ENCODE measurements at places on chromosomes 11 and 22.

- DNase-seq: no peak
Measured at GRCh38 chr11:23767576-23767975, 729.3 kb upstream of the LUZP2 start.

DNA sequence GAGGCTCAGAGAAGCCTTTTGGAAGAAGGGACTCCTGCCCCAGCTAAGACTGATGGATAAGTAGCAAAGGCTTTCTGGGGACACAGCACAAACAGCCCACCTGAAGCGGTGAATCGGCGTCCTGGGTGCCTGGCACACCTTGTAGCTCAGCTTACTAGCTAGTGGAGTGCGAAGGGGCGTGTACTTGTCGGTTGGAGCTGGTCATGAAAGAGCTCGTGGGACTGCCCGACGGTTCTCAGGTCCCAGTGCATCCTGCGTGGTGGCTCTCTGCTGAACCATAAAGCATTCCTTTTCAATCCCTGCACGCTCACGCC, 690 bp upstream of the UVRAG start:
- no peak for DNase-seq

DNA sequence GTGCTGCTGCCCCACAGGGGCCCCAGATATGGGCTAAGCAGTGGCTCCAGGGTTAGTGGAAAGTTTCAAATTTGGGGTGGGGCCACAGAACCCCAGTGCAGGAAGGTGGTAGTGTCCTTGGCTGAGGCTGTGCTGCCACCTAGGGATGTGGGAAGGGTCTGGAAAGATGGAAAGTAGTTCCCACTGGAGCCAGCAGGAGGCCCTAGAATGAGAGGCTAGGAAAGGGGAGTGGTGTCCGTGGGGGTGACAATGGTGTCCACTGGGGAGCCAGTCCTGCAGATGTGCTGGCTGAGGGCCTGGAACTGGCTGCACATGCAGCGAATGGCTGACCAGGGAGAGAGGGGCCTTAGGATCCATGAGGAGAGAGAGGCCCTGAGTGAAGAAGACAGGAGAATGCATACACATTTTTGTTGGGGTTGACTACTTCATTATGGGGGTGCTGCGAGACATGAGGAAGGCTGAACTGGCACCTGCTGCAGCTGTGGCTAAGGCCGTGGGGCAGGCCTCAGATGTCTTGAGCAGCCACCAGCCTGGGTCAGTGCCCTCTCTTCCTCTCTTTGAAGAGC, 21.1 kb downstream of the RFPL3 start:
- no peak for DNase-seq

DNA sequence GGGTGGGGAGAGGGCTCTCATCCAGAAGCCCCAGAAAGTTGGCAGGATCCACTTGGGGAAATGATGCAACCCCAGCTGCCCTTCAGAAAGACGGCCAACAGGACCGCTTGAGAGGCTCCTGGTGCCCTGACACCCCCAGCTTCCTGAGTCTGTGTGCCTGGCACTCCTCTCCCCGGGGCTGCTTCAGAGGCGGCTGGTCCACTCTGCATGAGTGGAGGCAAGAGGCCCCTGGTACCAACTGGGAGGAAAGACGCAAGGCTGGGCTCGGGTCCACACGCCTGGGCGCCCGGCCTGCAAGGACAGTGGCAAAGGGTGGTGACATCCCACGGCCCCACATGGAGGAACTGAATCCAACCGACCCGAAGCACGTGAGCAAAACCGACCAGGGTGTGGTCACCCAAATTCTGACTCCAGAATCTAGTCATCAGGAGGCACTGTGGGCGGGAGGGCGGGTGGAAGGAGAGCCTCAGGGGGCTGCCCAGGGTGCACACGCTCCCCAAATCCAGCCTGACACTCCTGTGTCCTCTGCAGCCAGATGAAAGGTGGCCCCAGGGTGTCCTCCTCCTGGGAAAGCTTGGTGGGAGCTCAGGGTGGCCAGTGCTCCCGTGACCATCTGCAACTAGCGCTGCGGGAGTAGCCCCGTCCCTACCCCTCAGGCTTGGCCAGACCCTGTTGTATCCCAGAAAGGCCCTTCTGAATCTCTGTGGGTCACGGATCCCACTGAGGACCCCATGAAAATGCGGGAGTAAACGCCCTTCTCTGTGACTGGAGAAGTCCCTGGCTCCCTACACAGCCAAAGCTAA, 3.7 kb downstream of the RNH1 start:
- no peak for DNase-seq

DNA sequence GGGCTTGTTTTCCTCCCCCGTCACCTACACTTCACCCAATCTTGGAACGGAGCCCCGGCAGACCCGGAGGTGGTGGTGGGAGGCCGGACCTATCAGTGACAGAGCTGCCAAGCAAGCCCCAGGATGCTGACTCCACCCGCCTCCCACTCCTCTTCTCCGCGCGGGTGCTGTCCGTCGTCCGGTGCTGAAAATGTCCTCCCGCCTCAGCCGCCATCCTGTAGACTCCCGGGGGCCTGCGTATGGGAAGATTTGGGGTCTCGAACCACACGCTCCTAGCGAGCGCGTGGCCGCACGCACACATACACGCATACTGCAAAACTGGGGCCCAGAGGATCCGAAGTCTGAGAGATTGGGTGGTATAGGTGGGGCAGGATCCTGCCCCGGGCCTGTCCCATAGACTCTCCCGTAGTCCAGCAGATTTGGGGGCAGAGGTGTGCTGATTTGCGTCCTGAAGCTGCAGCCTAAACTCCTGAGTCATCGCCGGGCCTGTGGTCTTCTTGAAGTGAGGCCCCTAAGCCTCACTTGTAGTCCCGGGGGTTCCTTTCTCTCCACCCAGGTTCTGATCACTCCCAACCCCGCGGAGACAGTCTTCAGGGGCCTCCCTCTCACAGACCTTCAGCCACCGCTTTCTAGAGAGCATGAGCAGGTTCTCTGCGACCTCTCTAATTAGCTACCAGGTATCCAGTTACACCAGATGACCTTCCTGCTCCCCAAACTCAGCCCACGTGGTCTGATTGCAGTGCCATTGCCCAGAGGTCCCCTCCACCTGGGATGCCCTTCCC, 796 bp upstream of the YIF1A start:
- DNase-seq: no peak

DNA sequence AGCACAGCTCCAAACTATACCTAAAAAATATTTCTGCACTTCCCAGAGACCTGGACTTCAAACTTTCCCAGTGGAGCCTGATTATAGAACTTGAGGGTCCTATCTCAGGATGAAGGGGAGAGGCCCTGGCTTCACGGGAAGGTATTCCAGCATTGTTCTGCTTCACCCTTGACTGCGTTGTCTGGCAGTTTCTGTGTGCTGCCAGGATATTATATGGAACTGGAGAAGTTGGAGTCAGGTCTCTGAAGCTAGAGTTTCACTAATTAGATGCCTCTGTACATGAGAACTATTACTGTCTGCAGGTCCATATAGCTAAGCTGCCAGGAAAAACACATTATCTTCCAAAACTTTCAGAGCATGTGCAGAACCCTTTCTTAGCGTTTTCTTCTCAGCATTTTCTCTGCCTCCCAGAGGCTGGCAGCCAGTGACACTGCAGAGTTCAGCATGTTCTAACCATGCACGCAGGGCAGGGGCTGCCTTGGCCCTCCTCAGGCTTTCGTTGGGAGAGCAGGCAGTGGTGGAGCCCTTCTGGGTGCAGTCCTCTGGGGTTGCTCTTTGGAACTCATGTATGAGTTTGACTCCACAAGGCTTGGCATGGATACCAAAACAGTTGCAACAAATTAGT, 99.3 kb downstream of the CWC15 start:
- DNase-seq: no peak

GRCh38 chr11:57251491-57252104, 14.5 kb upstream of the APLNR start:
- DNase-seq: no peak

All from activated CD4-positive, alpha-beta T cell treated with anti-CD3 and anti-CD28 coated beads for 1 hour (primary cell).